ENCODE measurements at places on chromosomes 1 and 21. TPM values are rescaled to one million over a fixed set of nuclear protein-coding genes. Genes with fewer than 3 reads are reported as not detected.

- no peak for DNase-seq
Observed at GRCh38 chr21:46379691-46380090, 55.7 kb downstream of the PCNT start.

Gene LCK
- polyA plus RNA-seq, result 0.59 TPM

Gene C1orf167
- polyA plus RNA-seq, result not detected

DNA sequence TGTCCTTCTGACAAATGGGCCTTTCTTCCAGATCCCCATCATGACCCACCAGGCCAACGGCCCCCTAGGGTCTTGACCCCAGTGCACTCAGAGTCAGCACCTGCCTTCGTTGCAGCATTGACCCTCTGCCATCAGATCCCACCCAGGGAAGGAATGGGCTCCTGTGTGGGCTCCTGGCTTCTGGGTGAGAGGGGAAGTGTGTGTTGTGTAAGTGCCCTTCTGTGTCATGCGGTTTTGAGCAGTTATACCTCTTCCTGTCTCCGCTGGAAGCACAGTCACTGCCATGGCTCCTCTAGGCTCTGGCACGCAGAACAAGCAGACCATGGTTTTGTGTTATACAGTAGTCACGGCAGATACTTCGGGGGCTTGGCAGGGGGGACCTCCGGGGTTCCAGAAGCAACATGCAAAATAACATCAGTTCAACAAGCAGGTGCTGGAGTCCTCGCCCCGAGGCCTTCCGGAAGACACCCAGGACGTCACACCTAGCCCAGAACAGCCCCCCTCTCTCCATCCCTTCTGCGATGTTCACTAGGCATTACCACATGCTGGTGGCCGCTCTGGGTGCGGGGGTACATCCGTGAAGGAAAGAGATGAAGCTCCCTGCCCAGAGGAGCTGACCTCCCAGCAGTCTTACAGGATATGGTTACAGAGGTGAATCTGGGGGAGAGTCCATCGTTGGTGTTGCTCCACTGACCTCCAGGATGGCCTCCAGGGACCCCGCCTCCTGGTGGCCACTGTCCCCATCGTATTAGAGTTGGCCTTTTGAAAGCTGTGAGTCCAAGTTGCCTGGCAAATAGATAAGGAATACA lies 17.4 kb upstream of the KCNAB2 start:
- DNase-seq, result no peak

- DNase-seq, result no peak
Observed at GRCh38 chr1:198919667-198920398, 281.0 kb downstream of the PTPRC start.

Gene RO60
- polyA plus RNA-seq, result 26.9 TPM
